ENCODE measurements at places on chromosomes 5 and 9.

- DNase-seq: no peak
Measured at GRCh38 chr9:68727636-68728035, 22.6 kb downstream of the PIP5K1B start.

DNA sequence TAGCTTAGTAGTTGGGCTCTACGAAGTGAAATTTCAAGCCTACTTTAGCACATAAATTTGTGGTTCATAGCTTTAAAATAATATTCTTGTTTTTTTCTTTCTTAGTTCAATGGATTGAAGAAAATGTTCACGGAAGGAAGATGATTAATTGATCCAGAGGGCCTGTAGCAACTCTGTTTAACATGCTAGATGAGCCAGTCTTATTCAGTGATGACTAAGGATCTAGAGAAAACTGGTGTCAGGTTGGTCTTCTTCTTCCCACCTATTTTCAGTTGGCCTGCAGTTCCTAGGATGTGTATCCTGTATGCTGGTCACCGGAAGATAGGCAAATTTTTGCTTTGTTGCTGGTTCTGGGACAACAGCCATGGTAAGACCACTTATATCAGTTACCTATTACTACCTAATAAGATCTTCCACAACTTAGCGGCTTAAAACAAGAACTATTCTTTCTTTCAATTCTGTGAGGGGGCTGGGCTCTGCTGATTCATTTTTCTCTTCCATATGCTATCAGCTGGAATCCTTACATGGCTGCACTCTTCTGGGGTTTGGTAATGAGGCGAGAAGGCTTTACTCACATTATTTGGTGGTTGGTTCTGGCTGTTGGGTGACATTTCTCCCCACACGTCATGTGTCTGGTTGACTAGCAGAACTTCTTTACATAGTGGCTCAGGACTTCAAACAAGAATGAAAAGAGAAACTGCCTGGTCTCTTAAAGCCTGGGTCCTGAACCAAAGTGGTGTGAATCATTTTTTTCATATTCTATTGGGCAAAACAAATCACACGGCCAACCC is 182.7 kb upstream of the ACTBL2 start:
- no peak for DNase-seq

DNA sequence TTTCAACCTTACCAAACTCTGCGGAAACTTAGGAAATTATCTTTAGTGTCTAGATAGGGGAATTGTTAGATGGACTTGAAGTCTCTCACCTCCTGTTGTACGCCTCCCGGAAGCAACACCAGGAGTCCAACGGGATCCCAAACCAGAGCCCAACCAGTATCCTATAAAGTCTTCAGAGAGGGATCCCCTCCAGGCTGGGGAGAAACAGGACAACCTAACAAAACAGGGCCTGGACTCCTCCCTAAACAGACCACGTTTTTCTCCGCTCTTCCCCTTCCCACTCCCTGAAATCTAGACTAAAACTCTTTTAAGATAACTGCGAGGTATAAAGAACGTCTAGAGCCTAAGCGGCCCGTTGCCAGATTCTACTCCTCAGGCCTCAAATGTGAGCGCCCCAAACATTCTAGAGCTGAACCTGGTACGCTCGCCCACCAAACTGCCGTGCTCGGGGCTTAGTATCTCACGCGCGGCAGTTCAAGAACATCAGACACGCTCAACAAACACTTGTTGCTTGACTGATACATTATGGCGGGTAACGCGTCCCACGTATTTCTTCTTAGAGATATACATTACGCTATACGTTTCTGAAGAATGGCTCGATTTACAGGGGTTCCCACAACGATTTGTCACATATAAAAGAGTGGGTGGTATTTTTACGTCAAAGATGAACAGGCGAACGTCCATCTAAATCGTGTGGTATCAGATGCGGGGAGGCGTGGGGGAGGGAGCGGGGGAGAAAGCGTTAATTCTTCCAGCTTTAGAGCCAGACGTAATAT is 663 bp upstream of the SMIM27 start:
- DNase-seq: peak; percentile 49

GRCh38 chr5:76271836-76272235 is 131.2 kb upstream of the IQGAP2 start:
- DNase-seq: no peak

DNA sequence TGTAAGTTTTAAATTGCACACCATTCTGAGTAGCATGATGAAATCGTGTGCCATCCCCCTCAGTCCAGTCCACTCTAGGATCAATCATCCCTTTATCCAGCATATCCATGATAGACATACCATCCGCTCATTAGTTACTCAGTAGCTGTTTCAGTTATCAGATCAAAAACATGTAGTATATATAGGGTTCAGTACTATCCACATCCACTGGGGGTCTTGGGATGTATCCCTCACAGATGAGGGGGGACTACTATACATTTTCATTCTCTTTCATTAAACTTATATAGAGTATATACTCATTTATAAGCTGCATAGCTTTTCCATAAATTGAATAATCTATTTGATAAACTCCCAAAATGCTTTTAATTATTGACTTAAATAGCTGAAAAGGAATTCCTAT is 67.6 kb downstream of the MEIKIN start:
- no peak for DNase-seq

DNA sequence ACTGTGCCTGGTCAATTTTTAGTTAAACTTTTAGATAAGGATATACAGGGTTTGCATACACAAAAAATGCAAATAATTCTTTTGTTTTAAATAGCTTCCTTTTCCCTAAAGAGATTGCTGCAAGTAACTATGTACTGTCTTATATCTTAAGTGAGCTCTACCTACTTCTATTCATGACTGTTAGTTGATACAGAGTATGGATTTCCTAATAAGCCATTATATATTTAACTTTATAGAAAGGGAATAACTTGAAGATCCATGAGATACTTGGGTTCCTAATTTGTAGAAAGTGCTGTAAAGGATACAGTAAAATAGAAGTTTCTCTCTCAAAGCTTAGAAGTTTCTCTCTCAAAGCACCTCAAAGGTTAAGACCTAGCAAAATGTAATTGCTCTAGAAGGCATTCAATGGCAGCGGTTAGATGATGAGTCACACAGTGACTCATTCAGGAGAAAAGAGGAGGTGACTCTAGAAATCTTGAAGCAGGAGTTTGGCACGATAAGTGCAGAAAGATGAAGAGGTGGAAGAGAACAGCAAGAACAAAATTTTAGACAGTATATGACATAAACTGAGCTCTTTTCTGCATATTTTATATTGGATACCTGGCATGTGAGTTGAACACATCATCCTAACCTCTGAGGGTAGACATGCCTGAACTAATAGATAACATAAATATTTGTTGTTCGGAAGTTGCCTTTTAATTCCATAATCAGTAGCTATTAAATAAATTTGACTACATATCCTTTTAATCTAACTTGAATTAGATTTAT is 5.5 kb upstream of the DNAJC21 start:
- DNase-seq: peak; percentile 88

- peak; percentile 58 for DNase-seq
Measured at GRCh38 chr9:106860721-106861639, 2.0 kb upstream of the ZNF462 start.

DNA sequence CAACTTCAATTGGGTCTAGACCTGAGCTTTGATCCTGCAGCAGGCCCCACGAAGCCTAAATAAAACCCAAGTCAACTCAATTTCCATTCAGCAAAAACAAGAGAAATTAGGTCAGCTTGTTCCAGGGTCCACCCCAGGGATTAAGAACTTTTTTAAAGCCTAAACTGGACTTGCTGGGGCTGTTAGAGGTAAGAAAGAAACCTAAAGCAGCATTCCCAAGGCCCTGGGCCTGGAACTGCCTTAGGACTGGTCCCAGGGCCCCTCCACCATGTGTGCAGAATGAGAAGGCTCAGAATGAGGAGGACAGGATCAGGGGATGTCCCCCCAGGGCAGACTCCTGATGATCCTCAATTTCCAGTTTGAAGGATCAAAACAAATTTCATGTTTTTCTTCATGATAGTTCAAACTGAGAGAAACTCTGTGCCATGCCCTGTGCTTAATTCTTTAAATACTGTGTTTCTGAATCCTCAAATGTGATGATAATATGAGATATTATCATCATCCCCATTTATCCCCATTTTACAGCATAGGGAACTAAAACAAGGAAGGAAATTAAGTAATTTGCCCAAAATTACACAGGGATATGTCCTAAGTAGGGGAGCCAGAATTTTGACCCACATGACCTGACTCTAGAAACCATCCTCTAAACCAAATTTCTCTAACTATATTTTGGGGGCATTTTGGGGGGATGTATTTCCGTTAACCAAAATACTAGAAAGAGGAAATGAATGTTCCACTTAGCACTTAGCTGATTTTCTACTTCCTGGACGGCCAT is 64.5 kb downstream of the DENND1A start:
- DNase-seq: no peak

DNA sequence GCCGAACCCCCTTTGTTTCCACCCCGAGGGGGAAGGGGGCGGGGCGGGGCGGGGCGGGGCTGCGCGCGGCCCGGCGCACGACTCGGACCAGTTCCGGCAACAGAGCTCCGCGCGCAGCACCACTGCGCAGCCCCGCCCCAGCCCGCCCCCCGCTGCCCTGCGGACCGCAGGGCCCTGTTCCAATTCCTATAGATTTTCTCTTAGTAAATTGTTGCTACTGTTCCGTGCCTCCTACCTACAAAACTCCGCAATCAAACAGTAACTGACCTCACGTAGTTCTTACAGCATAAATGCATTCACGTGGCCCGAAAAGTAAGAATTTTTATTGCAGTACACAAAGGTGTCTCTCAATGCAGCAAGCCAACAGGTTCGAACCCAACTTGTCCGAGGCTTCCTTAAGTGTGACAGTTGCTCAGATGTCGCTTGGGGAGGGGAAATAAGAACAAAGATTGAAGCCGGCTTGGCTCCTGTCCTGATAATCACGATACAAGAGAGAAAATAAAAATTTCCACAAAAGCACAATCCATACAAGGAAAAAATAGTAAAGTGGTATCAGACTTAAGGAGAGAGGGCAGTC is 1.2 kb upstream of the RNF38 start:
- peak; percentile 79 for DNase-seq

- DNase-seq: peak; percentile 89
Measured at GRCh38 chr5:111394586-111394985, 117.7 kb downstream of the STARD4 start.

GRCh38 chr9:92837191-92837590 is 40.6 kb downstream of the ZNF484 start:
- DNase-seq: no peak

- no peak for DNase-seq
Measured at GRCh38 chr9:108077556-108077955, 588.0 kb upstream of the KLF4 start.

- peak; percentile 58 for DNase-seq
Measured at GRCh38 chr5:172452398-172453205, 1.7 kb downstream of the SH3PXD2B start.

- no peak for DNase-seq
Measured at GRCh38 chr5:119390404-119390803, 34.6 kb downstream of the TNFAIP8 start.

GRCh38 chr9:109781541-109782197 is 1.7 kb downstream of the PALM2AKAP2 start:
- peak; percentile 27 for DNase-seq

- DNase-seq: no peak
Measured at GRCh38 chr5:100311806-100312205, 223.4 kb upstream of the FAM174A start.

- DNase-seq: no peak
Measured at GRCh38 chr5:111769541-111769940, 12.5 kb upstream of the NREP start.

- DNase-seq: no peak
Measured at GRCh38 chr5:157294407-157295091, 28.6 kb downstream of the CYFIP2 start.

DNA sequence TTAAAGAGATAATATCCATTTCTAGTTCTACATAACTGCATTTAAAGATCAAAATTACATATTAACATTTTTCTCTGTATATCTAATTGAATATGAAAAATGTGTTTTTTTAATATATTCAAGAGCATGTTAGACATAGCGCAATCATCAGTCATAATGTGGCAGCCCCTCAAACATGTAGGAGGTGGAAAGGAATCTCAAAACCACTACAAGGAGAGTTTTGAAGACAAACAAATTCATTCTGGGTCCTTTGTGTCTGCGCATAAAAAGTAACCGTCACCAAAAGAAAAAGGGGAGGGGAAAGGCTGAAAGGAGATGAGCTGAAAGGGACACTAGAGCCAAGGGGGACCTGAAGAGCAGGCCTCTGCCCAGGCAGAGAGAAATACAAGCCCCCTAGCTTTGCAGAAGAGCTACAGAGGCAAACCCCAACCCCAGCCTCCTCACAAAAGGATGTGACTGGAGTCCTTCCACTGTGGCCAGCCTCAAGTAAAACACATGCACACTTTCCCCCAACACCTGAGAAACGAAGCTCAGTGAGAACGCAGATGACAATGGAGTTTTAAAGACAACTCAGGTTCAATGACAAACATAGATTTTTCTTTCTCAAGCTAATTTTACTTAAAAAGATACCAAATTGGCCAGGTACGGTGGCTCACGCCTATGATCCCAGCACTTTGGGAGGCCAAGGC is 62.0 kb downstream of the MAPKAP1 start:
- no peak for DNase-seq

DNA sequence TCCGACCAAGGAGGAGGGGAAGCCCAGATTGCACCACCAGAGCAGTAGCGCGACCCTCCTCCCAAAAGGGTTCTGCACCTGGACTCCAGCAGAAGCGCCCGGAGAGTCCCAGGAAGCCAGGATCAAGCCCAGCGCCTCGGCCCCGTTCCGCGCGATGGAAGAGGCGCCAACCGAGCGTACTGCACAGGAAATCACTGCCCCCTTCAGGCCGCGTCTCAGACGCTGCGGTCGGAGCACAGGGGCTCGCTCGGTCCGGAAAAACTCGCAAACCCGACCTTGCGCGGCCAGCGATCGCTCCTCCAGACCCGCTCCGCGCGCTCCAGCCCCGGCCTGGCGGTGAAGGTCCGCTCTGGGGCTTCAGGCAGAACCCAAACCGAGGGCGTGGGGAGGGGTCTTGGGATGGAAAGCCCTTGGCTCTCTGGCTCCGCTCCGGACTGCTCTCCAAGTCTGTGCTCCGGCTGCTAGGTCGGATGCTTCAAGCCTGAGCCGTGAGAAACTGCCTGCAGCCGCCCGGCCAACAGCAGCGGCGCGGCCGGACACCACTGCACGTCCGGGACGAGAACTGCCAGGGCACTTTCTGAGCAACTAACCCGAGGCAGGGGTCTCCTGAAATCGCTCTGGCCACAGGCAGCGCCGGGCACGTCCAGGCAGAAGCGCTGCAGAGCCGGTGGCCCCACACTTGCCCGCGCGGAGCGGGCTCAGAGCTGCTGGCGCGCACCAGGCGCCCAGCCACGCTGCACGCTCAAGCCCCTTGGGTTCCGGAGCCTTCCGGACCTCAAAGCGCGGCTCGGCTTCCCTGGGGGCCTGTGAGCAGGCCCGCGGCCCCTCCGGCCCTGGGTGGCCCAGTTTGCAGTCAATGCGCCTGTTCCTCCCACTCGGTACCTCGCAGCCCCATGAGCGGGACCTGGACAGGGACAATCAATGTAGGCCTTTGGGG is 1.3 kb downstream of the GABBR2 start:
- DNase-seq: peak; percentile 78

GRCh38 chr5:120586646-120587045 is 122.5 kb downstream of the PRR16 start:
- no peak for DNase-seq

GRCh38 chr9:34493972-34494535 is 28.7 kb downstream of the ENHO start:
- no peak for DNase-seq

GRCh38 chr5:132435447-132435846 is 55.1 kb downstream of the IRF1 start:
- DNase-seq: no peak
